Renal pelvis (tissue), 12 donors: ENCODE measurements at places on chromosomes 3 and 15.

DNA sequence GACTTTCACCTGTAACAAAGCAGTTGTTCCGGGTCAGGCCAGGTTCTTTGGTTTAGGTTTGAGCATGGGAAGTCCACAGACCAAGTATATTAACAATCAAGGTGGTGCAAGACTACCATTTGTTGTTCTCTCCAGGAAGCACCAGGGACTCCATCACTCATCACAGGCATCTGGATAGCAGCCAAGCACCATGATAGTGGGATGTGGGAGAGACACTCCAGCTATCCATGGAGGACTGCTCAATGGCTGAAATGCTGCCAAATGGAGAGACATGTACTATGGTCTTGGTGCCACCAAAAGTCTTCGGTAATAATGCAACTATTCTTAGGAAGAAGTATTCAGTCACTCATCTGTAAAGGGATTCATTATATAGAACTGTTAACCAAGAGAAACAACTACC is 143.0 kb downstream of the TNIK start:
- no peak for DNase-seq

DNA sequence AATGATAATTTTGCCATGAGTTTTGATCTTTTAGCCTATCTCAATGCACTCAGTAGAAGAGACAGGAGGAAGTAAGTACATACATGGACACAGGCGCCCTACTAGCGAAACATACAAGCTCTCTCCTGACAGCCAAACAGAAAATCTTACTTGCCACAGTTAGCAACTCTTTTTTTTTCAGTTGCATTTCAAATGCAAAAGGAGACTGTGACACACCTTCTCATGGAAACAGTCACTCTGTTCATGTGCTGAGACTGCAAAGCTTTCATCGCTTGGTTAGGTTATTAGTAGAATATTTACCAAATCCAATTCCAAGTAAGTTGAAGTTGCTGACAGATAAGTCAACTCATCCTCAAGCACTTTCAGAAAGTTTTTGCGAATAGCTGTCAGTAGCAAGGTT is 223.3 kb downstream of the FOXP1 start:
- no peak for DNase-seq

- DNase-seq: no peak
These were observed 29.5 kb downstream of the ATOSA start for GRCh38 chr15:52649686-52650085.

- DNase-seq: no peak
These were observed 1.8 kb downstream of the SCAMP5 start for GRCh38 chr15:74997141-74997540.

DNA sequence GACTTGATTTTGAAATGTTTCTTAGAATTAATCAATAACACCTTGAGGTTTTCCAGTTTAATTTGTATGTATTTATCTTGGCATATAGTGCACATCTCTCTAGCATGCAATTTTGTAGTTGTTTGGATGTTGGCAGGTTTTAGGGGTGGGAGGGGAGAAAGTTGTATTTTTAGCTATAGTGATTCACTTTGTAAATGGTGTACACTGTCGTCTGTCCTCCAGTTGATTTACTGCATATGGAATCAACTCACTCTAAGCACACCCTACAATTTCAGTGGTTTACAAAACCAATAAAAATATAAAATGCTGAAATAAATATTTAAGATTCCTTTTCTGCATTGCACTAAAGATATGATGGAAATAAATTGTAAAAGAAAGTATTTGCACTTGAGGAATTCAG is 199.1 kb downstream of the CDIN1 start:
- DNase-seq: no peak

DNA sequence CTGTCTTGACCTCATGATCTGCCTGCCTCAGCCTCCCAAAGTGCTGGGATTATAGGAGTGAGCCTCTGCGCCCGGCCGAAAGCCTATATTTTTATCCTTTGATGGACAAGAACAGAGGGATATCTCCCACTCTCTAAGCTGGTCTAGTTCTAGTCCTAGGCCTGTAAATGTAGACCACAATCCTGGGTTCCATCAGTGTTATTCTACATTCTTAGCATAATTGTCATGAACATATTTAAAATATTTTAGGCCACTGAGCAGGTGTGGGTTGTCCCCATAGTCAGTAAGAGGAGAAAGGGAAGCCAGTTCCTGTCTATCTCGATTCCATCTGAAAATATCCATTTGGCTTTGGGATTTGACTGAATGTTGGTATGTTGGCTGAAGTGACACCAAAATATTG is 118.1 kb downstream of the EBLN2 start:
- no peak for DNase-seq

- DNase-seq: no peak
These were observed 132.0 kb downstream of the ECT2 start for GRCh38 chr3:172882563-172882962.

DNA sequence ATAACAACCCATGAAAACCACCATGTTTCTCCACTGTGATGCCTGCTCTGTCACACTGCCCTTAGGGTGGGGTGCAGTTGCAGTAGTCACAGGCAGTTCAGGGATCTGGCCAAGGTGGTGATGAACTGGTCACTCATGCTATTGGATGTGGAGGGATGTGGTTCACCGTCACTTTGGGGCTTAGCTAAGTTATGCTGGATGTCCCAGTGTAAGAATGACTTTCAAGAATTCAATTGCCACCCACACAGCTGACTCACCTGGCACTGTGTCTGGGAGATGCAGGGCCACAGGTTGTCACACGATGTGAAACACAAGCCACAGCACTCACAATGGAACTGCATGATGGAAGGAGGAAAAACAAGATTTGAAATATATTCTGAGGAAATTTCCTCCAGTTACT is 146.1 kb upstream of the CTNNB1 start:
- DNase-seq: no peak

DNA sequence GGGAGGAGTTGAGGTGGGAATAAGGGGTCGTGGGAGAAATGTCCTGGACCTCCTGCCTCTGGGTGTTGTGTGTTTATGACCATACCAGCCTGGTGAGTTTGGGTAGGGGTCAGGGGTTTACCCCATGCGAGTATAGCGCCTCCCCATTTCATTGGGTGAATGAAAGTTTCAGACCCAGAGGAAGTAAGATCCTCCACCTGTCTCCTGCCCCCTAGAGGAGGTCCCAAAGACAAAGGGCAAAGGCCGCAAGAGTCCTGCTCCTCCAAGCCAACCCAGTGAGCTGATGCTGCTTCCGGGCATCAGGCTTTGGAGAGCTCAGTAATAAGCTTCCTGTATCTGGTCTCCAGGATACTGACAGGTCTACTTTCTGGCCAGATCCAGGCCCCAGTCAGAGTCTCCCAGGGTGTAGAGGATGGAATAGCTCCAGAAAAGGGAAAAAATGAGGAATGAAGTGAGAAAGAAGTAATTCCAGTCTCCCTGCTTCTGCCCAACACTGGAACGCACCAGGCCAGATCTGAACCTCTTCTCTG is 6.4 kb upstream of the TBC1D21 start:
- DNase-seq: no peak

GRCh38 chr3:15511156-15511555 is 10.3 kb downstream of the COLQ start:
- no peak for DNase-seq

DNA sequence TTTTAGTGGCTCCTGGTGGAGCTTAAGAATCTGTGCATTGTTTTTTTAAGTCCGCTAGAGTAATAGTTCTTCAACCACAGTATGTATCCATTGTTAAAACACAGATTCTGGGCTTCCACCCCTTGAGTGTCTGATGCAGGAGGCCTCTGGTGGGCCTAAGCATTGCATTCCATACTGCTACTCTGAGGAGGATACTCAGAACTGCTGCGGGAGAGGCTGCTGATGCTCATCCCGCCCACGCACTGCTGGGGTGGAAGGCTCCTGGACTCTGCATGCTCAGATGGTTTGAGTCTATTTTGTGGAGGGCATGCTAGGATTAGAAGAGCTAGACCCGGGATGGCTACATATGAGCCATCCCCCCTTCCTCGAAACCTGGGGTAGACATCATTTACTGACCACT is 74.4 kb downstream of the THSD4 start:
- no peak for DNase-seq

- no peak for DNase-seq
These were observed 29.2 kb downstream of the LRRK1 start for GRCh38 chr15:100948430-100948762.
